ENCODE measurements at places on chromosomes 11 and 22. TPM values are rescaled to one million over a fixed set of nuclear protein-coding genes. Genes with fewer than 3 reads are reported as not detected.

IGSF22 gene
- total RNA-seq: 1.1 TPM

- peak; percentile 93 for ATAC-seq
These were observed 589.5 kb upstream of the CADM1 start for GRCh38 chr11:116093481-116094270.

GRCh38 chr11:123536690-123537437 lies 106.8 kb downstream of the GRAMD1B start:
- ATAC-seq: peak; percentile 48

CPSF7 gene
- total RNA-seq: 34.3 TPM

DNA sequence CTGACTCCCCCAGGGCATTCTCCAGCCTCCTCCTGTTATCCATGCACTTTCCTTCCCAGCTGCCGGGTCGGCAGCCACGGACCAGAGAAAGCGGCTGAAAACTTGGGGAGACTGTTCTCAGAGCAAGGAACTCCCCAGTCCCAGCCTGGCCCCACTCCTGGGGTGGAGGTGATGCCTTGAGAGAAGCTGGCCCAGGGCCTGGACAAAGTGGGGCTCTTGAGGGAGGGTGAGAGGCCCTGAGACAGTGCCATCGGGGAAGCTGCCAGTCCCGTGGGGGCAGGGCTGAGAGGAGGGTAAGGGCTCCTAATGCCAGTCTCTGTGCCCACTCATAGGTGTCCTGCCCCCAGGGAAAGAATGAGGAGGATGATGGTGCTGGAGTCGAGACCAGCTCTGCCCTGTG lies 53.8 kb downstream of the FLRT1 start:
- no peak for ATAC-seq

DNA sequence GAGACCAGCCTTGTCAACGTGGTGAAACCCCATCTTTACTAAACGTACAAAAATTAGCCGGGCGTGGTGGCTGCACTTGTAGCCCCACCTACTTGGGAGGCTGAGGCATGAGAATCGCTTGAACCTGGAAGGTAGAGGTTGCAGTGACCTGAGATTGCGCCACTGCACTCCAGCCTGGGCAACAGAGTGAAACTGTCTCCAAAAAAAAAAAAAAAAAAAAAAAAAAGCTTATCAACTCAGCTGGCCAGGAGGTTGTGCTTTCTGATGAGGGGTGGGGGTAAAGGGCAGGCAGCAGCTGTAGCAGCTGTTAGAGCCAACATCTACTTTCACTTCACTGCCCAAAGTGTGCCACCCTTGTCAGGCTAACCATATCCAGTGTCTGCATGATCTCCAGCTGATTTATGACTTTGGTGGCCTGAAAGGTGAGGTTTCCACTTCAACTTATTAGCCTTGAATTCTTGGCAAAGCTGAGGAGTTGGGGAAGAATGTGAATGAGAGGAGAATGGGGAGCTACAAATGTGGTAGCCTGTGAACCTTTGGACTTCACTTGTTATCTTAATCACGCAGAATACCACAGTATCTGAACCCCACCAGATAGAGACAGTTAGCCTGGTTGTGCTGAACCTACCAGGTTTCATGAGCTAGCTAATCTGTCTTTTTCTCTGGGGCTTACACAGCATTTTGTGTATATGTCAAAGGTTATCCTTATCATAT lies 19.6 kb downstream of the RNF121 start:
- no peak for ATAC-seq

LRRC75B gene
- total RNA-seq: 9.7 TPM

LAYN gene
- 0.36 TPM for total RNA-seq

GRCh38 chr11:818396-819128 lies at the start of gene PNPLA2:
TSS of gene PNPLA2 (plus strand) at chr11:818914. CDS start at chr11:819719, 805 bp downstream.
- ATAC-seq: no peak

DNA sequence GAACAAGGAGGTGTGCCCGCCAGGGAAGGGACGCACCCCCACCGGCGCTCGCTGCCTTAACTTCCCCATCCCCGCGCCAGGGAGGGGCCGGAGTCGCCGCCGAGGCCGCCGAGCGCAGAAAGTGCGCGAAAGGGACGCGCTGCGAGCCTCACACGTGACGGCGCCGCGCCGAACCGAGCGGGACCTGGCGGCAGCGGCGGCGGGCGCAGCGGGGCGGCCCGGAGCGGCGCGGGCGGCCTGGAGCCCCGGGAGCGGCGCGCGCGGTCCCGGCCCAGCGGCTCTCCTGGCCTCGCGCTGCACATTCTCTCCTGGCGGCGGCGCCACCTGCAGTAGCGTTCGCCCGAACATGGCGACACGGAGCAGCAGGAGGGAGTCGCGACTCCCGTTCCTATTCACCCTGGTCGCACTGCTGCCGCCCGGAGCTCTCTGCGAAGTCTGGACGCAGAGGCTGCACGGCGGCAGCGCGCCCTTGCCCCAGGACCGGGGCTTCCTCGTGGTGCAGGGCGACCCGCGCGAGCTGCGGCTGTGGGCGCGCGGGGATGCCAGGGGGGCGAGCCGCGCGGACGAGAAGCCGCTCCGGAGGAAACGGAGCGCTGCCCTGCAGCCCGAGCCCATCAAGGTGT lies at the start of gene SORL1:
Gene SORL1 (plus strand): TSS at position 329 of the 623 bp plus-strand sequence. CDS start 18 bp downstream, at position 347.
- ATAC-seq: peak; percentile 98

- no peak for ATAC-seq
These were observed 31.7 kb upstream of the P2RY2 start for GRCh38 chr11:73186294-73186850.

PARVG gene
- 0.37 TPM for total RNA-seq

DNA sequence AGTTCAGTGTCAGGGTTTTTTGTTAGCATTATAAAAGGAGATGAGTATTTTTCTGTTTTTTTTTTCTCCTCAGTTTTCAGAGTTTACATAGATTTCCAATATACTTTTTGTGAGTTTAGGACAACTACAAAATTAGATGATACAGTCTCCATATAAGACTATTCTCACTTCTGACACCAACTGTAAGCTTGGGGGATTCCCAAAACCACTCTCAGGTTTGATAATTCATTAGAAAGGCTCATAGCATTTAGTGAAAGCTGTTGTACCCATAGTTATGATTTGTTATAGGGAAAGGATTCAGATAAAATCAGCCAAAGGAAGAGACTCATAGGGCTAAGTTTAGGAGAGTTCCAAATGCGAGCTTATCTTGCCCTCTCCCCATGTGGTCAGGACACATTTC lies 24.1 kb downstream of the CUL5 start:
- no peak for ATAC-seq

- ATAC-seq: peak; percentile 100
These were observed 116.7 kb upstream of the NTM start for GRCh38 chr11:131253656-131254151.

GP1BB gene
- not detected for total RNA-seq

DNA sequence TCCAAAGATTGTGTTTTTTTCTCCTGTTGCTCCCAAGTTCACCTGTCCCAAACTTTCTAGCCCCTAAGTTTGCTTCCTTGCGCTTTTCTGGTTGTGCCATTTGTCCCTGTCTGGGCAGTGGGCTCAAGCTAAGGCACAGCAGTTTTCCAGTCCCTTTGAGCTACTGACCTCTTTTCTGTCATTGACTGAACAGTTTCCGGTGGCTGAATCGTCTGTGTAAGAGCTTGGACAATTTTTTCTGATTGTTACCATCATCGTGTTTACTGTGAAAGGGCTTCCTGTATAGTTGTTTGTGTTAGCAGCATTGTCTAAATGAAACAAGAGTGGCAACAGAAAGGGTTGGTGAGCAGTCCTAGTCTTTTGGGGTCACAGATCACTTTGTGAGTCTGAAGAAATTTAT lies 49.8 kb downstream of the BMAL1 start:
- ATAC-seq: no peak

LRRC74B gene
- 0.13 TPM for total RNA-seq

DNA sequence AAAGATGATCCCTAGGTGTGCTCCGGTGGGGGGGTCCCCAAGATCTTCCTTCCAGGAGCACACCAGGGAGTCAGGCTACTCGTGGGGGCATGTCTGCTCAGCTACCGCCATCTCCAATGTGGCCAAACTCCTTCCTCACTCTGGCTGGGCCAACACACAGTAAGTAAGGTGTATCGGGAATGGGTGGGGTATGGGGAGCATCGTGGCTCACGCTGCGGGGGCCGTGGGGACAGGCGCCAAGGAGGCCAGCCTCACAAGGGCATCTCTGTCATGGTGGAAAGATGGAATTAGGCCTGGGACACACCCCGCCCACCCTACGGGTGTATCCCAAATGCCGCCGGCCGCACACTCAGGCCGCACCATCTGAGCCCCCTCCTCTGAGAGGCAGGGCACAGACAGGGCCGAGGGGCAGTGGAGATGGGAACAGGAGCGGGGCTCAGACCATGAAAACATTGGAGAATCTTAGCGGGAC lies 8.3 kb downstream of the IGF2 start:
- no peak for ATAC-seq

GRCh38 chr11:12846786-12847615 lies 162.1 kb upstream of the RASSF10 start:
- ATAC-seq: no peak

DNA sequence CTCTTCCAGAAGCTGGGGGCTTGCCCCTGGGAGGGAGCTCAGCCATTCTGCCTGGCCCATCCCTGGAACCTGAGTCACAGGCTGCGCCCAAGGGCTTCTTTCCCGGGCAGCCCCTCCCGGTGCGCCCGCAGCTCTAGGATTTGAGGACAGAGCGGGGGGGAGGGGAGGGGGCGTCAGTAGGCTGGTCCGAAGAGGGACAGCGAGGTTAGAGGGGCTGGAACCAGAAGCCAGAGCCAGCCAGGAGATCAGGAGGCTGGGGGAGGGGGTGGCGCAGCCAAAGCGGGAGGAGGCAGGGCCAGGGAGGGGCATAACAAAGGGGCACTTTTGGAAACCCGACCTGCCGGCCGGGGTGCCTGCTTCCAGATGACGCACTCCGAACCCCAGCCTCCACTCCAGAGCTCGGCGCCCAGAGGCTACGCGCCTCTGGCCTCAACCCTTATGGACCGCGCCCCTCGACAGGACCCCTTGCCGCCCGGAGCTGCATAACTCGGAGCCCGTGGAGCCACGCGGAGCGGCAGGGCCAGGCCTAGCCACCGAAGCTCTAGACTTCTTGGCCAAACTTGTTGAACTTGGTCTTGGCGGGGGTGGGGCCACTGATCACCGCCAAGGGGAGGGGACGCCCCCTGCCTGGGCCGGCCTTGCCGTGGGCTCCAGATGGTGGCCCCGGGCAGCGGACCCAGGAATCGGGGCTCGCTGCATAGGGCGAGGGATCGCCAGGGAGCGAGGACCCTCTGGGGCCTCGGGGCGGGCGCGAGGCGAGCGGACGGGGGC lies 744 bp downstream of the PACSIN3 start:
- peak; percentile 21 for ATAC-seq

GRCh38 chr22:48740086-48740730 lies 1087.5 kb downstream of the BRD1 start:
- ATAC-seq: no peak

GRIA4 gene
- 54.2 TPM for total RNA-seq

- no peak for ATAC-seq
These were observed 227.2 kb downstream of the BRD1 start for GRCh38 chr22:49600468-49600867.

RAG2 gene
- total RNA-seq: not detected

- peak; percentile 71 for ATAC-seq
These were observed 5.3 kb upstream of the CREB3L1 start for GRCh38 chr11:46271875-46272815.

DNA sequence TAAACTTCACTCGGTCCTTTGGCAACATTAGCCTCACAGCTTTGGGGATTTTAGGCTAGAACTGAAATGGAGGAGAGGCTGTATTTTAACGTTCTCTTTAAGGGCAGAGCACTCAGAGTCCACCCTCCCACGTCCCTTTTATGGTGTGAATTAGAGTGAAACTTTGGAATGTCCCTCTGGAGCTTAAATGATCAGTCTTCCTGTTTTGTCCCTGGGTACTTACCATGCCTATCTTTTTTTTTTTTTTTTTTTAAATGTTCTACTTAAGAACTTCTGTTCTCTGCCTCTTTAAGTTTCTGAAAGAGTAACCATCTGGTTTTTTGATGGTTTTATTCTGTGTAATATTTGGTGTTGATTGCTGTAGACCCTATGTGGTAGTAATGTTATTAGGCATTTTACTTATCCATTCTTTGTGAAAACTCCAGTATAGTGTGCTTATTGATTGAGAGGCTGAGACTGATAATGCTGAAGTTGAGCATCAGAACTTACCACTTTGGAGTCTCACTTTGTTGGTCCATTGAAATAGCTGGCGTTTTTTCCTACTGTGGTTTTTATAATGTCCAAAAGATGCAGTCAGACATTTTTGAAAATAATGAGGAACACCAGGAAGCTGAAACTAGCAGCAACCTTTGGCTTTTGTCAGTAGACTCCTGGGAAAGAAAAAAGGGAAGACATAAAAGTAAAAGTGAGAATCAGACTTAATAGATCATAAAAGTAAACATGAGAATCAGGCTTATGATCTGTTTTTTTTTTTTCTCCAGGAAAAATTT lies 11.6 kb downstream of the UVRAG start:
- ATAC-seq: no peak

MMP3 gene
- 5.8 TPM for total RNA-seq

DNA sequence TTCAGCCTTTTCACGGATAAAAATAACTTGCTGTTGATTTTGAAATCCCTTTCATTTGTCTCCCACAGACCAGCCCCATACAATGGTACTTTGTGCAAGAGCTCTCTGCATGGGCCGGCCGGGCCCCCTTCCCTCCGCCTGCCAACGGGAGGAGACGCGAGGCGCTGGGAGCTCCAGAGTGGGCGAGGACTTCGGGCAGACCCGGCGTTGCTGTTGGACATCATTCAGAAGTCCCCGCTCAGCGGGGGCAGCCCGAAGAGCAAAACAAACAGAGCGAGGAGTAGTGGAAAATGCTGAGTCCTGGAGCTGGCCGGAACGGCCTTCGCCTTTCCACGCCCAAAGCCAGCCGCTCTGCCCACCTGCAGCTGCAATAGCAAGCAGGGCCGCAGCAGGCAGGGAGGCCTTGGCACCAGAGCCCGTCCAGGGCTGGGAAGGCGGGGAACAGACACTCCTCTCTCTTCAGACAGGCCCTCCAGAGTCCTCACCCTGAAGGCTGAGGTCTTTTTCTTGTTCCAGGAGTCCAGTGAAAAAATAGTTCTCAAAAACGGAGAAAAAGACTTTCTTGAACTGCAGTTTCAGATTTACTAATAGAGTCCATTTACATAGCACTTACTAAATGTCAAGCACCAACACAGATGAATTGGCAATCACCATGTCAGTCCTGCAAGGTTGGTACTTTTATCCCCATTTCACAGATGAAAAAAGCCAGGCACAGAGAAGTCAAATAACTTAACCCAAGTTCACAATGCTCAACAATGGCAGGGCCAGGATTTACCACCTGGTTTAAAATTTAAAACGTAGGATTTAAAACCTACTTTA lies 135.5 kb downstream of the ETS1 start:
- peak; percentile 84 for ATAC-seq

Measured in motor neuron (in vitro differentiated cells).